MV-4-11 (cell line): ENCODE measurements at places on chromosomes 7 and 10.

- DNase-seq: no peak
Observed at GRCh38 chr7:152615031-152615741, 60.8 kb downstream of the XRCC2 start.

- DNase-seq: no peak
Observed at GRCh38 chr10:73647875-73648651, 6.8 kb upstream of the MYOZ1 start.

DNA sequence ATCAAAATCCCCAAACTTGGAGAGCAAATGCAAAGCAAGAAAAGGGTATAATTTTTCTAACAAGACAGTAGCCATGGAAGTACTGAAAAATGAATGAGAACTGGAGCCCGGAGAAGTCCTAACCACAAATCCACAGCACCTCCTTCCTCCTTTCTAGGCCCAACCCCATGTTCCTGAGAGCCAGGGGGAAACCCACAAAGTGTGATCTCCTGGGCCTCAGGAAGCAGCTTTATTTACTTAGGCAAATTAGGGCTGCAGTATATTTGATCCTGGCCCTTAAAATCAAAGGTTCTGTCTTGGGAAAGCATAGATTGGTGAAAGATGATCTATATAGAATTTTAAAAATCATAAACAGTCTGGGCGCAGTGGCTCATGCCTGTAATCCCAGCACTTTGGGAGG lies 103.0 kb downstream of the DOCK4 start:
- DNase-seq: peak; percentile 30

DNA sequence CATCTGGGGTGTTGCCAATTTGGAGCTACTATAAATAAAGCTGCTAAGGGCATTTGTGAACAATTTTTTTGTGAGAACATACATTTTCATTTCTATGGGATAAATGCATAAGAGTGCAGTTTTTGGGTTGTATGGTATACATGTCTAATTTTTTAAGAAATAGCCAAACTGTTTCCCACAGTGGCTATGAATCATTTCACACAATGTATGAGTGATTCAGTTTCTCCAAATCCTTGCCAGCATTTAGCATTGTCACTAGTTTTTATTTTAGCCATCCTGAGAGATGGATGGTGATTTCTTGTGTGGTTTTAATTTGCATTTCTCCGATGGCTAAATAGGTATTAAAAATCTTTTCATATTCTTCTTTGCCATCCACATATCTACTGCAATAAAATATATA lies 105.3 kb downstream of the AMPH start:
- no peak for DNase-seq
